ENCODE measurements at places on chromosomes 11 and 22. TPM values are rescaled to one million over a fixed set of nuclear protein-coding genes. Genes with fewer than 3 reads are reported as not detected.
A peak's percentile ranks its signal among the peaks of the same experiment; 100 is the strongest.

GRCh38 chr11:13465909-13466371 is 2.9 kb upstream of the BTBD10 start:
- no peak for DNase-seq

GRCh38 chr22:43168471-43169309 is 17.3 kb downstream of the TSPO start:
- DNase-seq = no peak

The TMEM86A gene
- 9.1 TPM for polyA plus RNA-seq

DNA sequence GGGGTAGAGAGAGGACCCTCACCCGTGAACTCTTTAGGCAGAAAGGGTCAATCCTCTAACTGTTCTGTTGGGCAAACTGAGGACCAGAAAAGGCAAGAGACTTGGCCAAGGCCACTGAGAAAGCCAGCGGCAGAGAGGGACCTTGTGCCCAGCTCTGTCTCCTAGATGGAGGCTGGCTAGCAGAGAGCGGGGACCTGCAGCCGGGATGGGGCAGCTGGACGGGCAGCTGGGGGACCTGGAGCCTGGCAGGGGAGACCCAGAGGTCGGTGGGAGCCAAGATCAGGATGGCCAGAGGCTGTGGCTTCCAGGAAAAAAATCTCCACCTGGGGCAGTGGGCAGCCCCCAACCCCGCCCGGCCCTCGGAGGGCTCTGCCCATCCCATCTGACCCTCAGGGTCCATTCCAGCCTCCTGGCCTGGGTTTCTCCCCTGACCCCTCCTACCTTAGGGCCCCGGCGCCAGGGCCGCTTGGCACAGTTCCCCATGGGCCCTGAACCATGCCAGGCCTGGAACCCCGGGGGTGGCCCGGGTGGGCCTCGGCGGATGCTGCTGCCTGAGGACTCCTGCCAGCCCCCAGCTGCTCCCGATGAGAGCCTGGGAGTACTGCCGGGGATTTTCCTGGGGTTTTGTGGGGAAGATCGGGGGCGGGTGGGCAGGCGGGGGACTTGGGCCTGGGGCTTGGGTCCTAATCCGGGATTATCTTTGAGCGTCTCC is at the start of gene CABP2:
Gene CABP2, minus strand, starts transcription at position 603 of the 712 bp plus-strand sequence. Its CDS starts 120 bp downstream, at position 483.
- DNase-seq = no peak

DNA sequence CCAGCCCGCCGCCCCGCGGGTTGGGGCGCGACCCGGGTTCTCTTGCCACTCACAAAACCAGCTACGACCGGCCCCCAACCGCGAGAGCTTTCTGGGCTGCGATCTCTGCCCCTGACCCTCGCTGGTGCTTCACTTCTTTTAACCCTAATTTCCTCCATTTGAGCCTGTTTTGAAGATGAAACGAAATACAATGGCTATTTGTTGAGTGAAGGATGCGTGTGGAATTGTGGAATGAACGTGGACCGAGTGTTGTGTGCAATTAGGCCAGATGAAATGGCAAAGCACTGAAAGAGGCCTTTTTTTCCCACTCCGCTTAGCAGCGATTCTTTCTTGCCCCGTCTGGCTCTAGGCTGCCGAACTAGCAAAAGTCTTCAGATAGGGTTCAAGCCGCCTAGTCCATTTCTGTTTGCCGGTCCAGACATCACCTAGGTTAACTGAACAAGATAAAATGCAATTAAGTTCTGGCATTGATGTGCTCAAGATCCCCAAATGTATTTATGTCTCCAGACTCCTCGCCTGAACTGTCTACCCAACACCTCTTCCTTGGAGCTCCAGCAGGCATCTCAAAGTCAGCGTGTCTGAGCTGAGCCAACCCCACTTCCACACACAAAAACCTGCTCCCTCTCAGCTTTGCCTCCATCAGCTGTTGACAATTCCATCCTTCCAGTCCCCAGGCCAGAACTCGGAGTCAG is 471 bp upstream of the TMEM184B start:
- DNase-seq = peak; percentile 58

DNA sequence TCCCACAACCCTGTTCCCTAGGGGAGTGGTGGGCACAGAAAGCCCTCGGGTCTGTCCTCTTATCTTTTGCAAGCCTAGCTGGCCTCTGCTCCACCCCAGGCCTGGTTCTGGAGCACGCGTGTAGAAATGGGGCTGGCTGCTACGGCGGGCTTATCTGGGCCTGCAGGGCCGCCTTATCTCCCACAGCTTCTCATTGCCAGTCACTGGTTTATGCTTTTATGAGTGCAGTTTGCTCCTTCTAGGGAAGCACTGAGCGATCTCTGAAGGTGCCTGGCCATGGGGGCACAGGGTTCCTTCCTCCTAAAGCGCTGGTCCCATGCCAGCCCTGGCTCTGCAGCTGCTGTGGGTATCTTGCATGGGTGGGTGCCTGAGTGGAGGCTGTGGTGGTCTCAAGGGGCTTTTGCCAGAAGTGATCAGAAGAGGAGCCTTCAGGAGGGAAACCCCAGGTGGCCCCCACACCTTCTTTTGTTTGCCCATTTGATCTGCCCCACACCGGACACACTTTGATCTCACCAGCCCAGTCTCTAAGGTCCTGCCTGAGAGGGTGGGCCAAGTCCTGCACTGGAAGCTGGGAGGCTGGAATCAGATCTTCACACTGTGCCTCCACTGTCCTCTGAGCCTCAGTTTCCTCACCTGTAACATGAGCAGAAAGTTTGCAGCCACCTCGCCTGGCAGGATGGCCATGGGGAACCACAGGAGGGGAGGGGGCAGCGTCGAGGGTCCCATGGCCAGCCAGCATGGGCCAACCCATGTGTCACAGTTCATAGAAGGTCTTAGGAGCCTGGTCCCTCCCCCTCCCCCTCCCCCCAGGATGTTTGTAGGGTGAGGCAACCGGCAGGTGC is 86.6 kb upstream of the FGF3 start:
- DNase-seq = no peak

- no peak for DNase-seq
Measured at GRCh38 chr11:20087118-20087521, 73.2 kb downstream of the DBX1 start.

DNA sequence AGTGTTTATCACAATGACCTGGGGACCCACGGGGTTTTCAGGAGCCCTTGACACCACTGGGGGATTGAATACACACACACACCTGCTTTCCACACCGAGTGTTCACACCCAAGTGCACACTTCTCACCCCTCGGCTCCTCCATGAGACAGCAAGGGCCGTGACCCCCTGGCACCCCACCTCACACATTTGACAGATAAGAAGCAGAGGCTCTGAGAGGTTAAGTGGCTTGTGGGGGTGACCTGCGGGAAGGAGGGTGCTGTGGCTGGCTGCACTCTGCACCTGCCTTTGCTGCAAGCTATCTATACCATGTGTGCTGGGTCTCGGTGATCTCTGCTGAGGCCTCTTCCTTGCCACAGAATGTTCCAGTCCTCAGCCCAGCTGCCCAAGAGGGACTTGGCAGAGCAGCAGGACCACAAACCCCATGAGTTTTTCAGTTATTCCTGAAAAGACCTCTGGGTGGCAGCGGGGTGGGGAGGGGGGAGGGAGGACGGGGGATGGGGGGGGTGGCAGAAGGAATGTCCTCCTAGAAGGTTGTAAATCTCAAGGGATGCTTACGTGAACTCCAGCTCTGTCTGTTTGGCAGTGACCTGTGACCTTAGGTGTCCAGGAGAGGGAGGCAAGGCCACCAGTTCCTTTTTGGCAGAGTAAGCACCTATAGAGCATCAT is 47.9 kb upstream of the RFPL3 start:
- DNase-seq = no peak

GRCh38 chr11:45027312-45027711 is 76.6 kb upstream of the TP53I11 start:
- DNase-seq = no peak

- DNase-seq = no peak
Measured at GRCh38 chr11:44424841-44425240, 114.9 kb upstream of the ALX4 start.

DNA sequence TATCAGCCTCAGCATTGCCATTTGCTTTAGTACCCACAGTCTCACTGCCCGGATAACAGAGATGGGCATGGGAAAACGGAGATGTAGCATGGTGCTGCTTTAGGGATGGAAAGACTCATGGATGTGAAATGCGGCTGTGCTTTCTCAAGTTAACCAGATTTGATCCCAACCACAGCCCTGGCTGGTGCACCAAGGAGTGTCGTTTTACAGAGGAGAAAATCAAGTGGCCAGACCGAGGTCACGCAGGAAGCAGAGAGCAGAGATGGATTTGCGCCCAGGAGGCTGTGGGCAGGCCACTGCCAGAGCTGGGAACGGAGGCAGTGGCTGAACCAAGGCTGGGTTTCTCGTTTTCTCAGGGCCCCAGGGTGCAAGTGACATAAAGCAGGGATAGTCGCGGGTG is 9.0 kb downstream of the MB start:
- DNase-seq = no peak

DNA sequence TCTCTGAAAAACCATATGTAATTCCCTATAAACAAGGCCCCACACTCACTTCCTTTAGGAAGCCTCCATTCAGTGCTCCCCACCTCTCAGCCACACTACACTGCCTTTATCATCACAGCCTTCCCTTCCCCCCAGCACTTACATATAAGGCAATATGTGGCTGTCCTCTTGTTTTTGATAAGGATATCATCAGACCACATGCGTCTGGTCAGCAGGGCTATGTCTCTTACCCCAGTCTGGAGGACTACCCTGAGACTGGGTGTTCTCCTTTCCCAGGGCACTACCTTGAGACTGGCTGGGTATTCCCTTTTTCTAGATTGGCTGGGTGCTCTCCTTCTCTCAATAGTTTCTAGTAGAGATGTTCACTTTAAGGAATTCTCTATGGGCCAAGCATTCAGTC is 7.8 kb downstream of the KCNE3 start:
- no peak for DNase-seq

Measured in right renal pelvis (tissue), 4 donors.